Stimulated activated CD4-positive, alpha-beta T cell treated with anti-CD3 and anti-CD28 coated beads, Interleukin-1b, Interleukin-23, amount 100 ng/mL, for 24 hours (primary cell): ENCODE measurements at places on chromosomes 13 and 19.

- no peak for DNase-seq
Observed at GRCh38 chr13:52827839-52828238, 20.6 kb downstream of the PCDH8 start.

DNA sequence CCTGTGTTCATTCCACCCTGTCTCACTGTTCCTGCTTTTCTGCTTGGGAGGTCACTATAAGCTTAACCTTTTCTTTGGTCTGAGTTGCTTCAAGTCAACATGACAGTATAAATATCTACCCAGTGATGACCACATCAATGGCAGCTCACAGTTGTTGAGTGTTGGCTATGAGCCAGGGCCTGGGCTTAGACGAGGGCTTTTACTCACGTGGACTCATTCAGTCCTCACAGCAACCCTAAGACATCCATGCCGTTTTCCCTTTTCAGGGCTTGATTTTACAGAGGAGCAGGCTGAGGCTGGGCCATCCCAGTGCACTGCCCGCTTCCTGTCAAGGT, 10.2 kb upstream of the CCDC97 start:
- no peak for DNase-seq

DNA sequence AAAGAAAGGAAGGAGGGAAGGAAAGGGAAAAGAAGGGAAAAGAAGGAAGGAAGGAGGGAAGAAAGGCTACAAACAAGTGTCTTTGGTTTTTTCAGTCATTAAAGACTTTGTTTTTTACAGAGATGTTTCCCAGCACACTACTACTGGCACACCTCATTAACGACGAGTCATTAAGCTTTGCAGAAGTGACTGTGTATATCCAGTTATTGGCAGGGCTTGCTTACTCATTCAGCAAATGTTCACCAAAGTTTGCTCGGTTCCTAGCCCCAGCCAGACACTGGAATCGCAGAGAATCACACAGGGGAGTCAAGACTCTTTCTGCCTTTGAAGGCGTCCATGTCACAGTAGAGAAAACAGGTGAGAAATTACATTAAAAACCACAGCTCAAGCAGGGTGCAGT, 4.3 kb downstream of the NLRP12 start:
- no peak for DNase-seq

- DNase-seq = no peak
Observed at GRCh38 chr13:49543656-49544055, 41.7 kb downstream of the RCBTB1 start.
